ENCODE measurements at places on chromosomes 3 and 15. TPM values are rescaled to one million over a fixed set of nuclear protein-coding genes. Genes with fewer than 3 reads are reported as not detected.

DNA sequence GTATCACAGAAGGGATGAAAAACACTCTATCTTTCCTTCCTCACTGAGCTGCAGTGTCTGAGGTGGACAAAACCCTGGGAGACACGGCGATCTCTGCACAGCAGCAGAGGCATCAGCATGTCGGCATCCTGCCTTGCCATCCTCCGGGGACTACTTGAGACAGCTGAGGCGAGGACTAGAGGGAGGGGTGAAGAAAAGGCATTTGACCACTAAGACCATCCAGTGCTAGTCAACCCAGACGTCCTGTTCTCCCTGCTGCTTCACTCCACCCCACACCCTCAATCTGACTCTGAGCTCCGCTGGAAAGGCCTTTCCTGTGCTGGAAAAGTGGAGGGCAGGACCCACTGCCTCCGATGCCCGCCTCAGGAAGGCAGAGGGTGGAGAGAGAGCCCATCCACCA, 67.3 kb downstream of the VGLL4 start:
- no peak for DNase-seq

The TTLL3 gene
- polyA plus RNA-seq: 46.4 TPM

DNA sequence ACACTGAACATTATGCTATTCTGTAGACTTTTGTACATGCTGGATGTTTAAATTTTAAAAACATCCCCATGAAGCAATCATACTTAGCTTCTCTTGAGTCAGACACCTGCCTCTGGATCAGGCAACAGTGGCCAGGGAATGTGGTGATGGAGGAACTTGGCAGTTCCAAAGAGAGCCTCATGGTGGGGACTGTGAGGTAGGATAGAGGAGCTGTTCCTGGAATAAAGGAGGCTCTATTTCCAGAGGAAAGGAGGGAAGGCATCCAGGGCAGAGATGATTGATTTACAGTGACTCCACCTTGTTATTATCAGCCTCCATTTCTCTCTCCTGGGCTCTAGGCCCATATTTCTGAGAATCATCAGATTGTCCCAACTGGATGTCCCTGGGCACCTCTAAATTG, 35.0 kb upstream of the ABHD17C start:
- no peak for DNase-seq

DNA sequence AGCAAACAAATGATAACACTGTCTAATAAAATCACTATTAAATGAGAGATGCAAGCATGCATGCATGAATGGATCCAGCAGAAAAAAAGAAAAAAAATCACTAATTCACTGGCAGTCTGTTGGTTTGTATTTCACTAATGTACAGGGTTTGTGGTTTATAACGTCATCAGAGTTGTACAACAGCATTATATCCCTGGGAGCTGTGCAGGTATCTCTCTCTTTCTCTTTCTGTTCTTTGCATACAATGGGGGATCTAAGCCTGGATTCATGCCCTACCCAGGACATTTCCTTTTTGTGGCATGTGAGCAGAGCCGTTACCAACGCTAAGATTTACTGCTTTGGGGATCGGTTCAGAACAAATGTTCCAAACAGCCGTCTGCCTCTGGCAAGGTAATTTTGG, 229.5 kb downstream of the SOX2 start:
- no peak for DNase-seq

GRCh38 chr15:70023769-70024491, 73.8 kb downstream of the TLE3 start:
- DNase-seq: peak; percentile 91

DNA sequence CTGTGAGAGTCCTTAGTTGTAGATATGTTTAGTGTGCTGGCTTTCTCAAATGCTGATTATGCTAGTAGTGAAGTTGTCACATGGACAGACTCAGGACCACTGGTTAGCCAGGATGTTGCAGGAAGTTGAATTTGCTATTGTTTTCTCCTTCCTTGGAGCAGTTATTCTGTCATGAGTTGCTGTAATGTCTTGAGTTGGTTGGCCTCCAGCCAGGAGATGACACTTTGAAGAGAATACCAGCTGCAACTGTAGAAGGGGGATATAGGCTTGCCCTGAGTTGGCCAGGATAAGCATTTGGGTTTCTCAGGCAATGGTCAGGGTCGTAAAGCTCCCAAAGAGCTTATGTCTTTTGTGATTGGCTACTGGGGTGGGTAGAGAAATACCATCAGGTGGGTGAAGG, 206.7 kb downstream of the ZNF621 start:
- DNase-seq: no peak

The OCA2 gene
- polyA plus RNA-seq: 0.41 TPM

The TUSC7 gene
- not detected for polyA plus RNA-seq

The HRG gene
- 0.04 TPM for polyA plus RNA-seq

GRCh38 chr15:30042556-30042955, 40.2 kb upstream of the GOLGA8J start:
- no peak for DNase-seq

GRCh38 chr3:95217661-95218060, 1154.8 kb downstream of the NSUN3 start:
- DNase-seq: no peak

GRCh38 chr3:15180042-15180611, 25.9 kb upstream of the CAPN7 start:
- no peak for DNase-seq

The CXCR6 gene
- polyA plus RNA-seq: not detected

- DNase-seq: no peak
Observed at GRCh38 chr3:34646911-34647460, 848.6 kb downstream of the PDCD6IP start.

GRCh38 chr3:178629430-178630178, 93.4 kb downstream of the KCNMB2 start:
- DNase-seq: no peak

The THRB gene
- 10.2 TPM for polyA plus RNA-seq

GRCh38 chr3:123169492-123169929, 32.2 kb upstream of the SEC22A start:
- no peak for DNase-seq

The TOPAZ1 gene
- polyA plus RNA-seq: not detected

- no peak for DNase-seq
Observed at GRCh38 chr15:93044301-93045190, 44.5 kb downstream of the RGMA start.

The SOX14 gene
- not detected for polyA plus RNA-seq

DNA sequence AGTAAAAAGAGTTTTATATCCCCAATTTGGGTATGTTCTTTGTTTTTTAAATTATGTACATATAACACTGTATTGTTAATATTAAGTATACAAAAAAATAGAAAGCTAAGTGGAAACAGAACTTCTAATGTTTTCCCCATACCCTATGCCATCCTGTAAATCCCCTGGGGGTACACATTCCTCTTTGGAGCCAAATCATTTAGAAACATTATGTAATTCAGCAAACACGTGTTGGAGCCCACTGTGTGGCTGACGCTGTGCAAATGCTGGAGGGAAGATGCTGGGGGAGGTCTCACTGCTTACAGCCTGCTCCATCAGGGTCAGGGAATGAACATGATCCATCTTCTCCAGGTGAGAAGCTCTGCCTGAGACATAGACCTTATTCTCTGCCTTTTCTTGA, 52.8 kb downstream of the CRTC3 start:
- DNase-seq: no peak

GRCh38 chr15:91965501-91966193, 112.1 kb downstream of the SLCO3A1 start:
- DNase-seq: no peak

The IGSF11 gene
- not detected for polyA plus RNA-seq

The CHRD gene
- polyA plus RNA-seq: 0.23 TPM

DNA sequence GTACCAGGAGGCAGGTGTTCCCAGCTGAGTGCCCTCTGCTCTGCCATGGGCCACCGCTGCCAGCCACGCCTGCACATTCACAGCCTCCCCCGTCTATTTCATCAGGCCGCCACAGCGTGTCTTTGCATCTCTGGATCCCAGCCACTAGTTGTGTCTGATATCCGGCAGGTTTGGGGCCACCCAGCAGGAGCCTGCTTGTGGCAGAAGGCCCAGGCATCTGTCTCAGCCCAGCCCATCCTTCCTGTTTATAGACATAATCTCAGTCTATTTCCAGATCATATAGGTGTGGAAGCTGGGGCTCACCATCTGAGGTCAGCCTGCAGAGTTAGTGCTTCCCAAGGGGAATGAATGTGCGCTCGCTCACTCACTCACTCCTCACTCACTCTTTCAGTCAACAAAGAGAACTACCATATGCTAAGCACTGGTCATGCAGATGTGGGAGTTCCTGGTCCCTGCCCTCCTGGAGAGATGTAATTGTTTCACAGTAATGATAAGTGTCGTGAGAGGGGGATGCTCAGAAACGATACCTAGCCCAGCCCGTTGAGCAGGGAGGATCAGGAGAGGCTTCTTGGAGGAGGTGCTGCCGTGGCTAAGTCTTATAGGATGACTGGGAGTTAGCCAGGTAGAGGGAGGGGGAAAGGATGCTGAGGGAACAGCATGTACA, 60.6 kb downstream of the FGD5 start:
- peak; percentile 67 for DNase-seq

GRCh38 chr15:60525341-60526039, 46.5 kb upstream of the ICE2 start:
- DNase-seq: no peak

The NCKIPSD gene
- 17.7 TPM for polyA plus RNA-seq

The LRTM1 gene
- not detected for polyA plus RNA-seq

DNA sequence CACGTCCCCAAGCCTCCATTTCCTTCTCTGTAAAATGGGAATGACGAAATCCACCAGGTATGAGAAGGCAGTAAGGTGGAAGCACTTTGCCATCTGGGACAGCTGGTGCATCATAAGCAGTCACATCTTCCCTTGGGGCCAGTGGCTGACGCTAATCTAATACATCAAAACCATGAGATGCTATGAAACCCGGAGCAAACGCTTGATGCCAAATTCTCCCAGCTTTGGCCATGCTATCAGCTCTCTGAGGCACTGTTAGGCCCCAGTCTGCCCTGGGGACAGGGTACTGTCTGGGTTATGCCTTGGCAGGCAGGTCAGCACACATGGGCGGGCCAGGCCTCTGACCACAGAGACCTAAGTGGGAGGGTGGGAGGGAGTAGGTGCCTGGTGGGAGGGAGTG, 66.1 kb downstream of the ADAMTS17 start:
- DNase-seq: no peak

- DNase-seq: no peak
Observed at GRCh38 chr3:33883538-33883950, 85.1 kb downstream of the PDCD6IP start.

GRCh38 chr15:68990231-68990991, 24.1 kb upstream of the NOX5 start:
- DNase-seq: no peak

- DNase-seq: no peak
Observed at GRCh38 chr3:120370463-120370862, 21.3 kb upstream of the LRRC58 start.

The NAALADL2 gene
- 2.3 TPM for polyA plus RNA-seq

- DNase-seq: no peak
Observed at GRCh38 chr3:155428563-155428962, 135.1 kb upstream of the STRIT1 start.

- DNase-seq: no peak
Observed at GRCh38 chr15:27958911-27959578, 140.1 kb downstream of the OCA2 start.

All from sigmoid colon (tissue), 7 donors.